ENCODE measurements at places on chromosomes 2 and 18.

DNA sequence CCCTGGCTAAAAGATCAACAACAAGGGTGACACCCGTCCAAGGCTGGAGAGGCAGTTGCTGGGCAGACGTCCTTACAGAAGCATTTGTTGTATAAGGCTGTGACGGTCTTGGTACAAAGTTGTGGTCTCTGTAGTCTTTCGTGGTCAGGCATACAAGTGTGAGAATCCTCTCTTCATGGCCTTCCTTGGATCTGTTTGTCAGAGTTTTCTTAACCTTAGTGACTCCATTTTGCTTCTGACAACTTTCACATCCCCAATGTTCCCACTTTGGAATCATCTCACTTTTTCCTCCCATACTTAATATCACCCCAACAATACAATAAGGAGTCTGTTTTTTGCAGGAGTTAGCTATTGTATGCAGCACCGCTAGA is 72.7 kb upstream of the ZCCHC2 start:
- no peak for DNase-seq

- DNase-seq = no peak
These were observed 244.2 kb downstream of the CD226 start for GRCh38 chr18:69703461-69703860.

- no peak for DNase-seq
These were observed 1.3 kb downstream of the LRRTM1 start for GRCh38 chr2:80303006-80303908.

DNA sequence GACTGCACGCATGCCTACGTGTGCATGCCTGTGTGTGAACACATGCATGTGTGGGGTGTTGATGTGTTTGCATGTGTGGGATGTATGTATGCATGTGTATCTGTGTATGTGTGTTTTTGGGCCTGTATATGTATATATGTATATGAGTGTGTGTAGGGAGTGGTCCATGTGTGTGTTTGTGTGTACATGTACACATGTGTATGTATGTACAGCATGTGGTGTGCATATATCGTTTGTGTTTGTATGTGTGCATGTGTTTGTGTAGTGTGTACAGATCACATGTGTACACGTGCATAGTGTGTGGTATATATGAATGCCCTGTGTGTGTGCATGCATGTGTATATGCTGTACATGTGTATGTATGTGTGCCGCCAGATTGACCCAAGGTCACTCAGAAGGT is 54.2 kb upstream of the ASB18 start:
- DNase-seq = no peak

DNA sequence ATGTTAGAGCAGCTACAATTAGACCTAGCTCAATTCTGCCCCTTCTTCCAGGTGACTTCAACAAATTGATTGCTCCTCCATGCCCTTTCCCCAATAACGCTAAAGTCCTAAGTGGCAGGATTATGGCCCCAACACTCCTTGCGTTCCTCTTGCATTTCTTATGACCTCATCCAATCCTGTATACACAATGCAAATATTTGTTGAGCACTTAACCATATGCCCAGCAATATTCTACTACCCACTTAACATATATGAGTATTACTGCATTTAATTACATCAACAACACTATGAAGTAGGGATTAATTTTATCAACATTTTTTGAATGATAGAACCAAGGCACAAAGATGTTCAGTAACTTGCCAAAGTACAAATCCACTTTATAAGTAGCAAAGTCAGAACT is 54.2 kb upstream of the ACVR2A start:
- no peak for DNase-seq

DNA sequence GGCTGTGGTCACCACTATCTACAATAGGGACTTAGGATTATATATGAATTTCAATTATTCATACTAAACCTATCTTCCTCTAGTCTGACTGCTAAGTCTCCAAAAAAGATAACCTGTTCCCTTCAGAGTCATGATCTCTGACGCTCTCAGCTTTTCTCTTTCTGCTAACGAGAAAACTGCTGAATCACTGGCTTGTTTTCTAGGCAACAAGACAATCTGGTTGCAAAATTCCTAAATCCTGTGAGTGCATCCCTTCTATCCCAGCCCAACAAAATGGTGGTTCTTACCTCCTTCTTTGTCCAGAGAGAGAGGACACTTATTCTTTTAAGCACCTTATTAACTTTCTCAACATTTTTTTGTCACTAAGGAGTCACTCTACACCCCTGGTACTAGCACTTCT is 312.3 kb upstream of the PKDCC start:
- DNase-seq = no peak

DNA sequence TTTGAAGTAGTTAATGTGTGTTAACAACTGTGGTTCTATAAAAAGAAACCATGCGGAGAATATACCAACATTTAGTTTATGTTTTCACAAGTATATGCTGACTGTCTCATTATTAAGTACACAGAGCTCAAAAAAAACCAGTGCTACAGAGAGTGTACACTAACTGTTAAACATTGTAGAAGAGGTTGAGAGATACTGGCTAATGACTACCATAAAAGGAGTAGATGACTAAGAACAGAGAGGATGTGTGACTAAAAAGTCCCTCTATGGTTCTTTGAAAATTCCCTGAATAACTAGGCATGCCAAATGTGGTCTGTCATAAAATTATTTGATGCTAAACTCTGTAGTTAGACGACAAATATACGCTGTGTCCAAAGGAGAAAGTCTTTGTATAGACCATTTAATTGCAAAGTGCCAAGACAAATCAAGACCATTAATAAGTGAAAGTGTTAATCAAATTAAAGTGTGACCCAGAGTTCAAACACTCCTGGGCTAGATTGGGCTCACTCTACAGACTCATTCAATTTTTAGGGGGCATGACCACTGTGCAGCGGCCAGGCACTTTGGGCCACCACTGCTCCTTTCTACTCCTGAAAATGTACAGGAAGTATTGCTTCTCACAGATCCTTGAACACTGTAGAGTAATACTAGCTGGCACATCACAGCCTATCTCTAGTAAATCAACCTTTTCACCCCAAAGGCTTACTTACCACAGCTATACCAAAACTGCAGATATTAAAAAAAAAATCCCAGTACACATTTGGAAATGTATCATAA is 45.1 kb upstream of the SERTAD2 start:
- DNase-seq = no peak

GRCh38 chr2:119475857-119476244 is 44.2 kb downstream of the TMEM37 start:
- no peak for DNase-seq

DNA sequence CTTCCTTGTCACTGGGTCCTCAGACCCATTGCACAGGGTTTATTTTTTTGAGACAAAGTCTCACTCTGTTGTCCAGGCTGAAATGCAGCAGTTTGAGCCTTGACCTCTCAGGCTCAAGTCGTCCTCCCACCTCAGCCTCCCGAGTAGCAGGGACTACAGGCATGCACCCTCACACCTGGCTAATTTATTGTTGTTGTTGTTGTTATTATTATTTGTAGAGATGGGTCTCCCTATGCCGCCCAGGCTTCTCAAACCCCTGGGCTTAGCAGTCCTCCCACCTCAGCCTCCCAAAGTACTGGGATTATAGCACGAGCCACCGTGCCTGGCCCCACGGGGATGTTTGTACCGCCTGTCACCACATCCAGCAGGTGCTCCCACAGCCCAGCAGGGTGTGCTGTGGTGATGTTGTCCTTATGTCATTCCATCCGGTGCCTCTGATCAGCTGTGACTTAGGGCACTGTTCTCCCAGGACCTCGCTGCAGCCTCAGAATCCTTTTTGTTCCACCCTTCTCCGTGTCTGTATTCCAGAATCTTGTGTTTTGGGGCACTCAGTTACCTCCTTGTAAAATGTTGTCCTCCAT is 182.3 kb downstream of the INO80D start:
- DNase-seq = no peak

GRCh38 chr2:110718382-110718781 is 14.0 kb upstream of the ACOXL start:
- no peak for DNase-seq

All from stimulated activated CD4-positive, alpha-beta T cell treated with anti-CD3 and anti-CD28 coated beads, Interleukin-12 subunit alpha, Interleukin-12 subunit beta, amount 100 ng/mL, for 24 hours (primary cell).